NCI-H446 treated with DMSO at 0.1 percent for 48 hours (cell line): ENCODE measurements at places on chromosomes 16 and 17.

GRCh38 chr17:78678711-78679110 is 101.5 kb upstream of the DNAH17 start:
- DNase-seq: no peak

GRCh38 chr16:84225126-84225525 is 14.7 kb downstream of the KCNG4 start:
- no peak for DNase-seq

DNA sequence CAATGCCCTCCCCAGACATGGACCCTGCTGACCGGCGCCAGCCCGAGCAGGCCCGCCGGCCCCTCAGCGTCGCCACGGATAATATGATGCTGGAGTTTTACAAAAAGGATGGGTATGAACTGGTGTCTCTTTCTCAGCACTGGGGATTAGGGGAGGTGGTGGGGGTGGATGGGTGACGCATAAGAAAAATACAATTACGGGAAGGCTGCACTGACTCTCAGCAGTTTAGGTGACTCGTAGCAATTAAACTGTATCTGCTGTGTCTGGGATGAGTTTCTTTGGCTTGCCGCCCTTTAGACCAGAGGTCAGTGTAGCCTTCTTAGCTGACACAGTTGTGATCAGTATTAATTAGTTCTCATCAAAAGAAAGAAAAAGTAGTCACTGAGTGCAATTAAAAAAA is 59.0 kb downstream of the ELAC2 start:
- no peak for DNase-seq

- no peak for DNase-seq
Measured at GRCh38 chr17:48445248-48445620, 15.2 kb upstream of the SKAP1 start.

DNA sequence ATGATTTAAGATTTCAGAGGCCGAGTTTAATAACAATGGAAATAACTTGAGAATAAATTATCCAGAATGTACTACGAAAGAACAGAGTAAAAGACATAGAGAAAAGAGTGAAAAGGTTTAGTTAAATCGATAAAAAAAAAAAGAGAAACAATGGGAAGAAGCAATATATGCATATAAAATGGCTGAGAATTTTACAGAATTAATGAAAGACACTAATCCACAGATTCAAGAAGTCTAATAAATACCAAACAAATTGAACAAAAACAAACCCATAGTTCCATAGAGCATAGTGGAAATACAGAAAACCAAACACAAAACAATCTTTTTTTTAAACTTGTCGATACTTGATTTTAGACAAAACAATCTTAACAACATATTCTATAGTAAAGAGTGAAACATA is 1.7 kb downstream of the PSME3IP1 start:
- no peak for DNase-seq

- DNase-seq: no peak
Measured at GRCh38 chr17:46841561-46842379, 9.6 kb upstream of the WNT9B start.

DNA sequence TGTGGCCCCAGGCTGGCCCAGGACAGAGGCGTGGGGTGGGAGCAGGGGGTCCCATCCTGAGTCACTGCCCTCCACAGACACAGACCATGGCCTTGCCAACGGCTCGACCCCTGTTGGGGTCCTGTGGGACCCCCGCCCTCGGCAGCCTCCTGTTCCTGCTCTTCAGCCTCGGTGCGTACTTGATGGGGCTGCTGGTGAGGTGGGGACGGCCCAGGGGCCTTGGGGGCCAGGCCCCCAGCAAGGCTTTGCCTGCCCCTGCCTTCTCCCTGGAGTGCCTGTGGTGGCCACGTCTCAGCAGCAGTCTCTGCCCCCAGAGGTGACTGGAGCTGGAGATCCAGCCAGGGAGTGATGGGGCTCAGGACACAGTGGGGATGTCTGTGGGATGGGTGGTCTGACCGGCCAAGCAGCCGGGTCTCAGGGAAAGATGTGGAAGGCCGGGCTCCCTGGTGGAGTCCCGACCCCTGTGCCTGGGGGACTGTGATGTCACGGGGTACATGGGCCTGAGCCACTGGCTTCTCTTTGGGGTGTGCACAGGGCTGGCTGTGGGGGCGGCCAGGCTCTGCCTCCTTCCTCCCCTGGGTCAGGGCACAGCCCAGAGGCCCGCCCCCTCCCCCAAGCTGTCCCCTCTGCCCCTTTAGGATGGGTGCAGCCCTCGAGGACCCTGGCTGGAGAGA is 2.2 kb downstream of the MSLN start:
- no peak for DNase-seq

- DNase-seq: no peak
Measured at GRCh38 chr17:9343516-9343915, 232.1 kb downstream of the STX8 start.

DNA sequence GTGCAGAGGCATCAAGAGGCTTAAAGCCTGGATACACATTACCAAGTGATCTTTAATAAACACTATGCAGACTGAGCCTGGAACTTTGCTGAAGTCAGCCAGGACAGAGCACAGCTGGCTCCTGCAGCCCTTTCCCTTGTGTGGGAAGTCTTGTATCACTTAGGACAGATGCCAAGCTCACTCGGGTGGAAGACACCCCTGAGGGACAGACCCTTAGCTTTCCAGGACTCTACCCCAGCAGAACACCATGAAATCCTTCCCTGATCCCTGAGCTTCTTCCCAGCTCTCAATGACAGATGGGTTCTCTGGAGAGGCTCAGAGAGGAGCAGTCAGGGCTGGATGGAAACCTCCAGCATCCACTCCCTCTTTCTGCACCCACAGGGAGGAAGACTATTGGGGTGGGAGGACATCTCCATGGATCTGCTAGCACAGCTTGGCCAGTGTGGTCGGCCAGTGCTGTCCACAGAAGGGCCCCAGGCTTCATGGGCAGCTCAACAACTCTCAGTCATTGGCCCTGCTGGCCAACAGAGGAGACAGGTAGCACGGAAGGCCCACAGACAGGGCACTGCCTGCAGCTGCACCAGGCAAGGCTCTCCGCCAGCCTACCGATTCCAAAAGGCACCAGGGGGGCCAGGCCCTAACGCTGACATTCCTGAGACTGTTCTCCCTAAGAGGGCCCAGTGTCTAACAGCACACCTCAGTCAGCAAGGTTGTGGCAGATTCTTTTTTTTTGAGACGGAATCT is 15.9 kb downstream of the RAB5C start:
- DNase-seq: no peak

GRCh38 chr16:4682616-4683254 is 10.6 kb upstream of the NUDT16L1 start:
- DNase-seq: no peak
